ENCODE measurements at places on chromosomes 5 and 9.

GRCh38 chr5:59036274-59036961 lies 453.5 kb downstream of the RAB3C start:
- DNase-seq = no peak

- no peak for DNase-seq
These were observed 16.1 kb upstream of the PRLR start for GRCh38 chr5:35246411-35246810.

DNA sequence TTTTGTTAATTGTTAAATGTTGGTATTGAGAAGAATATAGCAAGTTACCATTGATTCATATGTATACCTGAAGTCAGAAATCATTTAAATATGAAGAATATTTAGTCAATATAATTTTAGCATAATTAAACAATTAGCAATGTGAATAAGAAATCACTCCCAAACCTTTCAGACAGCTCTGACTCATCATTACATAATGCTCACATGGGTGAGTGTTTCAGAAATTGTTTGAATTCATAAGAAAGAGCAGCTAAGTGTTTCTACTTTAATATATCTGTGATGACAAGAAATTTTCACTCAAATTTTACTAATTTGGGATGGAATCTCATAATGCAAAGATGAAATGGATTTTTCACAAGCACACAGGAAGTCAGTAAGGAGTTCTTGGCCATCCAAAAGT lies 42.0 kb upstream of the CDC42SE2 start:
- DNase-seq = no peak

- DNase-seq = no peak
These were observed 48.9 kb downstream of the PBX3 start for GRCh38 chr9:125795970-125796596.

- DNase-seq = no peak
These were observed 1110.6 kb downstream of the DTWD2 start for GRCh38 chr5:117877731-117878130.

DNA sequence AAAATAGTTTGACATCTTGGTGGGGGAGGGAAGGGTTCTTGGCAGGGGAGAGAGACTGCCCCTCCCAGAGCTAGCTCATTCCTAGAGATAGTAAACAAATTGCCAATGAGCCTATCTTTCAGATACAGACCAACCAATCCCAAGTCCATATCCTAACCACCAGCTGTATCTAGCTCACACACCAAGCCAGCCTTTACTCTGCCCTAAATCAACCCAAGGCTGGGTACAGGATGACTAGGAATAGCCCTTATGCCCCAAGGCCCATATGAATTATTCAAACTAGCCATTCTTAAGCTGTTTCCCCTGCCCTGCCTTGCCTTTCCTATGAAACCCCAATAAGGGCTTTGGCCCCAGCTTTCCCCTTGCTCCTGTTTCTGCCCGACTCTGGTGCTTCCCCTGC lies 281.3 kb upstream of the PANK3 start:
- DNase-seq = no peak

DNA sequence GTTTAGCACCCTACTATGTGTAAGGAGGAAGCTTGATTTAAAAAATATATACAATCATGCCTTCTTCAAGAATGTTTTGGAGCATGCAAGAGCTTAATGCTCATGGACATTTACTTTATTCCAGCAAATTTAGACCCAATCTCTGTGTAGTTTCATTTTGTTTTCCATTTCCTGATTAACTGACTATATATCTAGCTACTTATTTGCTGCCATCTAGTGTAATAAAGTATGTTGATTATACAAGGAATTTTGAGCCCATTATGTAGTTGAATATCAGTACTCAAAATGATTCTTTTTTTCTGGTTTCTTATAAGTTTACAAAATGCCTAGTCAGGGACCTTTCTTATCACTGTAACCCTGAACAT lies 100.0 kb upstream of the CCDC152 start:
- DNase-seq = no peak

GRCh38 chr9:136621019-136621733 lies 41.5 kb upstream of the EGFL7 start:
- DNase-seq = no peak

DNA sequence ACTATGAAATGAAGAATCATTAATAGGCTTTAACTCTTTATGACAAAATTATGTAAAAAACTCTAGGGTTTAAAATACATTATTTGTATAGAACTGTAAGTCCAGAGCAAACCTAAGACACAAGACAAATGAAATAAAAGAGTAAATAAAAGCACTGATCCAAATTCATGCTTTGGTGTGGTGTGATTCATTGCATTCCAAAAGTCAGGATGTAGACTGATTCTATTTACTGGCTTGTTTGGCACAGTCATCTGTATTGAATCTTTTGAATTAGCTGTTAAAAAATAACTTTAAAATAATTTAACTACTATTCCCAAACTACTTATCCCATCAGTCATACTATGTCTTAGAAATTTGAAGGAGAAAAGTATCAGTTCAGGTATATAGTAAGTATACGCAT lies 31.1 kb downstream of the IL4 start:
- no peak for DNase-seq

DNA sequence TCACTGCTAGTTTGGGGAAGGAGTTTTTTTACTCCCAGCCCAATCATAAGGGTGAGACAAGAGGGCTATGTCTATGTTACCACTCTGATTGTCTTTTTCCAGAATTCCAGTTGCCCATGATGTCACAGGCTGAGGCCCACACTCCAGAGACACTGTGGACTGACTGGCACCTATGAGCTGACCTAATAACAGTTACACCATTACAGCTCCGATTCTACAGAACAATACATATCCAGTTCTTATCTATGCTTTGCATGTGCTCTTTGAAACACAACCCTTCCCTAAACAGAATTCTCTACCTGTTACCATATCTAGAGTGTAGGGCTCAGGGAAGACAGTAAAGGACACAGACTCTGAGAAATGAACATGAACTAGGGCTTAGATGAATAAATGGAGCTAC lies 45.7 kb upstream of the ALDOB start:
- DNase-seq = no peak

- DNase-seq = no peak
These were observed 67.7 kb downstream of the PRDM6 start for GRCh38 chr5:123156577-123157296.

DNA sequence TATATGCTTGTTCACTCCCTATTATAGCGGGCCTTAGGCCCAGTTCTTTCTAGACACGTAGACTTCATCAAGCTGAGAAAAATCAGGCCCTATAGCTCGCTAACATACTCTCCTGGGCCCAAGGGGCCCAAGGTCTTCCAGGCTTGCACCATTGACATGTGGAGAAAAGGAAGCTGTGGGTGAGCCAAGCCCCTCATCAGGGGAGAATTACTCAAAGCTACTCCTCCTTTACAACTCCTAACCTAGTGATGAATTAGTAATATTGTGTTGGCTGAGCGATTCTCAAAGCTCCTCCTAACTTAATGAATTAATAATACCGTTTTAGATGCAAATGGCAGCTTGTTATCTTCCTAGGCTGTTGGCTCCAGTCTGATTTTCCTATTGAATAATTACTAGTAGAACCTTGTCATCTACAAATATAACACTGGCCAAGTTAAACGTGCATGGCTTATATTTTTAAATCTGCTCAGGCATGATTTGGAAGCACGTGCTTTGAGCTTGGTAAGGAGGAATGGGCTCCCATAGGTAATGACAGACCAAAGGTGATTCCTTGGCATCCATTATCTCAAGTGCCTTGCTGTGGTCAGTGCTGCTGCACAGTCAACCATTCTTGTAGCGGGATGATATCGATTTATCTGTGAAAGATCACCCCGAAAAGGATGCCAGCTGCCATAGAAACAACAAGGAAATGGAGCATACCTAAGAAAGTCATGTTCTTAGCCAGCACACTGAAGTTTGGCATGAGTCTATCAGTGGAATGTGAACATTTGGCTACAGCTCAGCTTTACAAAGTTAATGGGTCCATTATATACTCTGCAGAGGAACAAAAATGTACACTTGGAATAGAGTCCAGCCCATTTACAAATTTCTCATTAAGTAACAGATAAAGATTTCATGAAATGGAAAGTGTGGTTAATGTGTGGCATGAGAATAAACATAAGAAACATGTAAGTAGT lies 23.8 kb downstream of the LVRN start:
- DNase-seq = no peak

- DNase-seq = no peak
These were observed 130.1 kb upstream of the TLR4 start for GRCh38 chr9:117574099-117574498.

DNA sequence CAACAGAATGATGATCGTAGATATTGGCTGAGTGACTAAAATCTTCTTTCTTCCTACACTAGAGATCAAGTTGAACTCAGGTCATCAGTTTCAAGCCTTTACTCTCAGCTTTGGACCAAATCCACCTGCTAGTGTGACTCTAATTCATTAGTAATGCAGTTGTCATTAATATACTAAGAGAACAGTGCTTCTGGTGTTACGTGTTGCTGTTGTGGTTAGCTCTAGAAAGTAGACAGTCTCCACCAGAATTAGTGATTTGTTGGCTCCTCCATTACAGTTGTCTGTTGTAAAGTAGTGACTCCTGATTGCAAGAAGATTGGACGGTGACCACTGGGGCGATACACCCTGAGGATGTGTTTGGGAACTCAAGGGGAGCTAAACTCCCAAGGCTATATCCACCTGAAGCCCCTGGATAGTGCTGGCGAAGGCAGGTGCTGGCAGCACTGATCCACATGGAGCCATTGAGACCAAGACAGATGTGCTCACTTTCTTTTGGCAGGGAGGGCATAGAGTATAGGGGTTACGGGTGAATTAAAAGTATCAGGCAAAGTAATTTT lies 3.1 kb downstream of the CAMK4 start:
- no peak for DNase-seq

DNA sequence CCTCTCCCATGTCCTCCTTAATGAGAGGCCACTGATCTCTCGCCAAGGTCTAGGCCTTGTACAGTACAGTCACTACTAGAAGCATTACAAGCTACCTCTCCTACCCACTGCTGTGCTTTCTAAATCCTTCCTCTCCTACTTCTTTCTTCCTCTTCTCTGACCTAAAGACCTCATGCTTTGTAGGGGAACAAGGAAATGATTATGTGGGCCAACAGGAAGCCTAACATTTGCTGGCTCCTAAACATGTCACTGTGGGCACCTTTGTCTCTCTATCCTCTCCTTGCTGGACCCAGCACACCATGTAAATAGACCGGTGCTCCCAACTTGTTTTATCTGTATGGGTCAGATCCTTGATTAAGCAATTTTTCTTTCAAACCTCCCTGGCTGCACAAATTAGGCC lies 16.7 kb downstream of the SLC28A3 start:
- DNase-seq = no peak

GRCh38 chr9:130636648-130637020 lies 27.8 kb upstream of the PRDM12 start:
- DNase-seq = no peak

DNA sequence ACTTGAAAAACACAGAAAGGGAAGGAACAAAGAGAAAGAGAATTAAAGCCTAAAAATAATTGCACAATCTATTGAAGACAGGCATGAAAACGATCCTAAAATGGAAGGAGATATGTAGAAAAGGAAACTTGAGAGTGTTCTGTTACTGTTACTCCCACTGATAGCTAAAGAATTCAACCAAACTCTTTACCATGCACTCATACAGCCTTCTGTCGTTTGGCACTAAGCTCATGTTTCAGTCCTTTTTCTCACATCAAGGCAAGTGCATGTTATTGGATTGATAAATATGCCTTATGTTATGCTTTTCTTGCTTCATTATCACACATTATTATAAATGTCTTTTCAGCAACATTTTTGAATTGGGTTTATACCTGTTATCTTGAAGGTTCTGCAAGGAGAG lies 696.5 kb downstream of the EFNA5 start:
- no peak for DNase-seq

- DNase-seq = no peak
These were observed 73.0 kb downstream of the PAX5 start for GRCh38 chr9:36961051-36961450.

- DNase-seq = no peak
These were observed 101.4 kb downstream of the PRKACG start for GRCh38 chr9:68912561-68912960.

GRCh38 chr5:2549354-2549753 lies 202.1 kb downstream of the IRX2 start:
- no peak for DNase-seq

GRCh38 chr5:144194144-144194543 lies 23.5 kb downstream of the KCTD16 start:
- no peak for DNase-seq

DNA sequence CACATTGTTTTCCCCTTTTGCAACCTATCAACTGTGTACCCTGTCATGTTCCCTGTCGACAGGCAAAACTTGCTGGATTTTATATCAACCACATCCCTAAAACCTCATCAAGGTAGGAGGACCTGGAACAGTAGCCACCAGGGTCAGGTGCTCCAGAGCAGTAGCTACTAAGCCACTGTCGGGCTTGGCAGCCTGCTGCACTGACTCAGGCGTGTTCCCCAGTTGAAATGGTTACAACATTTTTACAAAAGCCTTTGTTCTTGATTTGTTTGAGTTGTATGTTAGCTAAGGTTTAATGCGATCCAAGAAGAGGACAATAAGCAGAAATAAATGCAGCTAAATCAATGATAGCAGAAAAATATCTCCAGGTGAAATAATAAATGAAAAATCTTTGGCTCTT lies 407.4 kb upstream of the TLE4 start:
- no peak for DNase-seq

- no peak for DNase-seq
These were observed 30.5 kb downstream of the ADAMTS2 start for GRCh38 chr5:179314606-179315355.

DNA sequence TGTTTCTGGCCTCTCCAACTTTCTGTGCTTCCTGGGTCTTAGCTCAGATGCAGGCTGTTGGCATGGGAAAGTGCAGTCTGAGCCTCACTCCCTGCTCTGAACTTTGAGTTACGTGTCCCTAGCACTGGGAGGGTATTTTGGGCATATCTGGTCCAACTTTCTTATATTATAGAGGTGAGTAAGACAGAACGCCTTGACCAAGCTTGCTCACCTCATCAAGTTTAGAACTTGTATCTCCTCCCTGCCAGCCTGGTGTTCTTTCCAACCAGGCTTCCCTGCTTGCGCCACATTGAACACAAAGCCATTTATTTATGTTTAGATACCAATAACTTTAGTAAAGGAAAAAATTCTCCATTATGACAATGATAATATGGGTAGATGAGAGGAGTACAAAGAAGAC lies 33.2 kb downstream of the TNC start:
- DNase-seq = no peak

- DNase-seq = no peak
These were observed 15.1 kb downstream of the MAPKAP1 start for GRCh38 chr9:125691869-125692268.

GRCh38 chr9:136424750-136425362 lies 14.4 kb downstream of the PMPCA start:
- DNase-seq = no peak

All from T-helper 17 cell (primary cell).